SK-N-DZ (cell line): ENCODE measurements at places on chromosomes 11 and 22.

GRCh38 chr11:103994094-103994493, 42.3 kb upstream of the DDI1 start:
- no peak for DNase-seq

- DNase-seq: no peak
Measured at GRCh38 chr22:48948575-48949170, 879.0 kb downstream of the BRD1 start.

DNA sequence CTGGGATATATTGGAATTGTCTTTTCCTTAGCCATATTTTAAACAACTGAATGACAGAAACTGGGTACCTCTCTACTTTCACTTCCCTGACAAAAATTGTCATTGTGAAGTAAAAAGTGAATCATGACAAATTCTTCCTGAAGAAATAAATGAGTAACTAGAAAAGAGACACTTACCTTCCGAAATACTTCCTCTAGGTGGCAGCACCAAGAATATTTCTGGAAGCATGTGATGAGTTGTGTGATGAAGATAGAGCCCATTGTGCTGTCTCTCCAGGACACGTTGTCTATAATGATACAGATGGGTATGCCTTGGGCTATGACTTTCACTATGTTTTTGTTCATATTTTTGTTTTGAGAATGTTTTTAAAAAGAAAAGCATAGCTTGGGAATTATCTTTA, 21.5 kb downstream of the CASP4 start:
- DNase-seq: no peak

DNA sequence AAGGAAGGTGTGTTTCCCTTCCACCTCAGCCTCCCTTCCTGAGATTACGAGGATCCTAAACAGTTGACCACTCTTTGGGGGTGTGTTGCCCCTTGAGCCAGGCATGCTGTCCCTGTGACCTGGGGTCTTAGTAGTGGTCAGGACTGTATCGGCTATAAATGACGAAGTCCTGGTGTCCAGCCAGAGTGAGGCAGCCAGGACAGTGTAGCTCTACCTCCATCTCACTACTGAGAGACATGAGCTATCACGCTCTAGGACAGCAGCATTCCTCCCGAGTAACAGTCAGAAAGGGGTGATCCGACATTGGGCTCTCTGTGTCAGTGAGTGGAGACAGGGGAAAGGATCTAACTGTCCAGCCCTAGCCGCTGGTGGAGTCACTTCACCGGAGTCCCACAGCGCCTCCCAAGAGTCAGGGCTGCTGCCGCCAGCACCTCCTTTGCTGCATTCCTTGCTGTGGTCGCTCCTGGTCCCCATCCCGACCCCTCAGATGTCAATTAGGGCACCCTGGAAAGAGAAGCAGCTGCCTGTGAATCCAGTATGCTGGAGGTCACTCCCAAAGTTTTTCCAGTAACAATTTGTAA, 3.3 kb upstream of the B3GNT6 start:
- DNase-seq: no peak

GRCh38 chr22:37186228-37186996, 1.6 kb downstream of the C1QTNF6 start:
- DNase-seq: peak; percentile 33

GRCh38 chr11:115249061-115249578, 255.1 kb downstream of the CADM1 start:
- no peak for DNase-seq

DNA sequence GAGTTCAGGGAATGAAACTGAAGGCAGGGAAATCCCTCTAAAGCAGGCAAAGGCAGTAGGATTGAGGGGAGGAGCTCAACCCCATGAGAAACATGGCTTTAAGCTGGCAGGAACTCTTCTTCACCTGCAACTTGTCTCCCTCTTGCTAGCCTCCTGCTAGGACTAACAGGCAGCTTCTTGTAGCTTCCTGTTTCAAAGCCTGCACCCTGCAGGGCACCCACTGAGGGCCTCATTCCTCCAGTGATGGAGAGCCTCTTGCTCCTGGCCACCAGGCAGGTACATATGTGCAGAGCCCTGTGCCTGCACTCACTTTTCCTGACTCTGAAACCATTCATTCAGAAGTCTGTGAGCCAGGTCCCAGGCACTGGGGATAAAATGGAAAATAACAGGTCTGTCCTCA, 137.0 kb downstream of the SERGEF start:
- DNase-seq: no peak

GRCh38 chr22:17235149-17235655, 16.0 kb upstream of the ADA2 start:
- no peak for DNase-seq

GRCh38 chr11:58913685-58914084, 25.6 kb upstream of the GLYATL1 start:
- no peak for DNase-seq

GRCh38 chr11:104320097-104320496, 156.2 kb upstream of the PDGFD start:
- DNase-seq: no peak

- DNase-seq: peak; percentile 34
Measured at GRCh38 chr11:14974515-14975251, 2.5 kb upstream of the CALCA start.

DNA sequence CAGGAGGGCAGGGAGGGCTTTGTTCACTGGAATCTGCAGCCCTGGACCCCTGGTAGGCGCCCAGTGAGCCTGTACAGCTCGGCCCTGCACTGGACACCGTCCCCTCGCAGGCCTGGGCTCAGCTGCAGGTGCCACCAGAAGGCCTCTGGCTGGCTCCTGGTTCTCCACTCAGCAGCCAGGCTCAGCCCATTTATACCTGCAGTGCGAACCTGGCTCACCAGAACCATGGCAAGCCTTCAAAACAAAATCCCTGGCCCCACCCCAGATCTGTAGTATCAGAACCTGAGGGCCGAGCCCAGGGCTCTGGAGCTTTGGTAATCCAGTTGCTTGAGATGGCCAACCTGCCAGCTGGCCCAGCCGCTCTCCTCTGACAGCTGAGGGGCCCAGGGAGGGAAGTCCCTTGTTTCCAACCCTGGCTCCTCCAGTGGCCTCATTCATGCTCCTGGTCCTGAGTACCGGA, 870 bp upstream of the FREY1 start:
- DNase-seq: no peak

DNA sequence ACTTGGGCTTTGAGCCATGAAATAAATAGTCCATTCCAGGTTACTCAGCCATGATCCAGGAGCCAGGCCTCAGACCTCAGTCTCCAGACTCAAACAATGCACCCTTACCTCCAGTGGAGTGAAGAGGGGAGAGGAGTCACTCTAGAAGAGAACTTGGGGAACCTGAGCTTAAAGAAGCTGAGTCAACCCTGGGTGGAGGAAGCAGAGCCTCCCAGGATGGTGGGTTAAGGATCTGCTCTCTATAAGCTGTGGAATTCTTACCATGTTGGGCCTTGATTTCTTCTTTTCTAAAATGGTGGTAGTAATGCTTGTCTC, 113.2 kb downstream of the NECTIN1 start:
- no peak for DNase-seq

- no peak for DNase-seq
Measured at GRCh38 chr22:42500836-42501179, 18.8 kb downstream of the RRP7A start.

GRCh38 chr22:36239150-36239400, 252 bp downstream of the APOL2 start:
- DNase-seq: no peak

GRCh38 chr11:12269104-12269441, 108.3 kb upstream of the PARVA start:
- peak; percentile 37 for DNase-seq

- no peak for DNase-seq
Measured at GRCh38 chr11:35090125-35090524, 48.8 kb upstream of the CD44 start.

GRCh38 chr11:94036096-94036495, 14.9 kb downstream of the HEPHL1 start:
- DNase-seq: no peak

GRCh38 chr11:85723088-85723487, 37.1 kb upstream of the CCDC89 start:
- no peak for DNase-seq

GRCh38 chr11:46490666-46491065, 99.1 kb upstream of the CHRM4 start:
- DNase-seq: no peak

- DNase-seq: no peak
Measured at GRCh38 chr11:11148104-11148509, 204.9 kb downstream of the CSNK2A3 start.

DNA sequence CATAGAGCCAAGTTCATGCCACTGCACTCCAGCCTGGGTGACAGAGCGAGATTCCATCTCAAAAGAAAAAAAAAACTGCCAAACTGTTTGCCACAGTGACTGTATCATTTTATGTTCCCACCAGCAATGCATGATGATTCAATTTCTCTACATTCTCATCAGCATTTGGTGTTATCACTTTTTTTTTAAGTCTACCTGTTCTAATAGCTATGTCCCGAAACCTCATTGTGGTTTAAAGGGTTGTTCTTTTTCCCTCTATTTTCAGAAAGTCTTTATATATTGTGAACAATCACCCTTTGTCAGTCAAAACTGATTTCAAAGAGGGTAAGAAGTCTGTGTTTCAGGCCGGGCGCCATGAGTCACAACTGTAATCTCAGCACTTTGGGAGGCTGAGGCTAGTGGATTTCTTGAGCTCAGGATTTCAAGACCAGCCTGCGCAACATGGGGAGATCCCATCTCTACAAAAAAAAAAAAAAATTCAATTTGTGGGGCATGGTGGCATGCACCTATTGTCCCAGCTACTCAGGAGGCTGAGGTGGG, 14.8 kb upstream of the FAM168A start:
- no peak for DNase-seq

GRCh38 chr22:32202539-32203180, 2.2 kb downstream of the RFPL2 start:
- peak; percentile 68 for DNase-seq

- no peak for DNase-seq
Measured at GRCh38 chr22:44764974-44765373, 12.6 kb downstream of the ARHGAP8 start.

DNA sequence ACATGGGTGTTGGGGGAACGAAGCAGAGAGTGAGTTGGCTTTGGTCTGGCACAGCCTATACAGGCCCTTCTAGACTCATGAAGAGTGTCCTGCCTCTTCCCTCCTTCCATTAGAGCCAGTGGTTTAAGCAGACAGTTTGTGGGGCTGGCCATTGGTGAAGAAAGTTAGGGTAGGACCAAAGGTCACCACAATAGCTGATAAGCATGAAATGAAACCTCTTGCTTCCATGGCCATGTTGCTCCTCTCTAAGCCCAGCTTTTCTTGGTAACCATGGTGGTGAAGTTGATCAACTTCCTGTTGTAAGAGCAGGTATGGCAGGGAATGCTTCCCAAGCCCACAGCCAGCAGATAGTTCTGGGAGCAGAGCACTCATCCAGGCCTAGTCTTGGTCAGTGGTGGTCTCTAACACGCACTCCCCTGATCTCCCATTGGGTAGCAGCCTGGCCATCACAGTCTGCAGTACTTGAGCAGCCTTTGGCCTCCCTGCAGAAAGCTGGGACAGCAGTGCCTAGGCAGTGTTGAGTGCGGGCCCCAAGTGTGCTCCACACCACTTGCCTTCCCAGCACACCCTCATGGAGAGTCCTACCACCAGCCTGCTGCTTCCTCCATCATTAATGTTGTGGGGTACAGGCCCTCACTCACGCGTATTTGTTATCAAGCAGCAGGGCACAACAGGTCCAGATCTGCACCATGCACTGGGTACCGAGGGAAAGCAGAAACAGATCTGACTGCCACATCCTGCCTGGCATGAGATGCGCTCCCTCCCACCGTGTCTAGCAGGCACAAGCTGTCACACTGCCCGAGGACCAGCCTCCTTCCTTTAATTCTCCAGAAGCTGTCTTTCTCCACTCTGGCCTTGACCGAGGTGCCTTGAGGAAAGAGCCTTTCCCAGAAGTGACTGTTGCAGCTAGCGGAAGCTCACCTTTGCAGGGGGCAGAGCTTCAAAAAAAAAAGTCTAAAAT, 65.8 kb upstream of the SUSD2 start:
- no peak for DNase-seq

GRCh38 chr11:69209421-69210309, 53.9 kb downstream of the SMIM38 start:
- DNase-seq: no peak

DNA sequence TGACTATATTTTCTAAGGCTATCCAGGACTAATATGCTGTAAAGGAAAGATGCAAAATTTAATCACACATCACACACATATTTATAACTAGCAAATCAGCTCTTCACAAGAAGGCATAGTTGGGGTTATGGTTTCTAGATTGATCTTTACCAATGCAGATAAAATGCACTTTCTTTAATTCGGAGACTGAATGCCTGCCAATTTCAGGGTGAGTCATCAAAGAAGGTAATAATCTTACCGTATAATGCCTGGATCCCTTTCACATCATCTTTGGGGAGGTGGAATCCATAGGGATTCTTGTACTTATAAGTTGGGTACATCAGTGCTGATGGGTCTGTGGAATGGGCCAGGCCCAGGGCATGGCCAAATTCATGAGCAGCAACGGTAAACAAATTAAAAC, 16.4 kb downstream of the MMP20 start:
- DNase-seq: no peak

DNA sequence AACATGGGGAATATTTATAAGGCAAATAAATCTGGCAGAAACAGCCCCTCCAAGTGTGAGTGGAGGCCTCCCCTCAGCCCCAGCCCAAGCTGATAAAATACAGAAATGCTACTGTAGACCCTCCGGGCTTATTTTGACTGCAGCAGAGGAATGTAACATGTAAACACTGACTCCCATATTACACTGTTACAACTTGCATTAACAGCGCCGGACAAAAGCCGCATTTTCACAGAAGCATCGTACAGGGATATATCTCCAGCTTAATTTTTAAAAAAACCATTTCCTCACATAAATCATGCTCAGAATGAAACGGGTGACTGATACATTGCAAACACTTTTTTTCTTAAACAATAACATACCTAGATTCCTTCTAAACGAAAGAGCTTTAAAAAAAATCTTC, 36.6 kb upstream of the COMT start:
- no peak for DNase-seq
